ENCODE measurements at places on chromosomes 11 and 22.

- peak; percentile 30 for DNase-seq
Measured at GRCh38 chr11:68659158-68659921, 25.0 kb upstream of the GAL start.

GRCh38 chr11:108223348-108224149 lies 682 bp downstream of the ATM start:
- DNase-seq, result no peak

DNA sequence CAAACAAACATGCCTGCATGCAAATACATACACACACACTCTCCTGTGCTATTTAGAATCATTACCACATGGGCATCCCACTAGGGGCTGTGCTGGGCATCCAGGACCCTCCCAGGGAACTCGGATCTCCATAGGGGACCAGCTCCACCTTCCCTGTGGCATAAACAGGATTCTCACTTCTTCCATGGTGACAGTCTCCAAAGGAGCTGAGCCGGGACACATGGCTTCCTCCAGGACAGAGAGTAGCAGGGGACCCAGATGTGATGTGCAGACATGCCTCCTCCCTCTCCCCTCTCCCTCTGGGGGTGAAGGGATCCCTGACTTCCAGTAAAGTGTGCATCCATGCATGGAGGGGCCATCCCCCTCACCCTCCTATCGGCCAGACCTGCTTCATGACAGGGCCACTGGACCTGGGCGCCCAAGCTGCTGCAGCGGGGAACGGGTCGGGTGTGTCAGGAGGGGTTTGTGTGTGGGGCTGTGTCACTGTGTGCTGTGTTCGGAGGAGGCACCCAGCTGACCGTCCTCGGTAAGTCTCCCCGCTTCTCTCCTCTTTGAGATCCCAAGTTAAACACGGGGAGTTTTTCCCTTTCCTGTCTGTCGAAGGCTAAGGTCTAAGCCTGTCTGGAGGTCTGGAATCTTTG lies 33.4 kb downstream of the IGLL5 start:
- no peak for DNase-seq

DNA sequence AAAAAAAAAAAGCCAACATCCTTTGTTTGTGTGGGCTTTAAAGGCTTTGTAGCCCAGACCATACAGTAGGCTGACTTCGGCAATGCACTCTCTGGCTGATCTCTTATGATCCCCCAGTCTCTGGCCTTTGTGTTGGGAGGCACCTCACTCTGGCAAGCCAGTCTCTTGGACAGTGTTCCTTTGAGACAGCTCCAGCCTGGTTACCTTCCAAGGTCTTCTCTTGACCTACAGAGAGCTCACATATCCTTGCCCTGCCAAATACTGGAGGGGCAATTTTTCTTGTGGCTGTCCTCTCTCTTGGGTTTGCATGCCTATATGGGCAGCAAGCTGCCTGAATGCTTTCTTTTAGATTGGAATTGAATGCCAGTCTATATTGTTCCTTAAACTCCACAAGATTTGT lies 69.8 kb downstream of the SESN3 start:
- no peak for DNase-seq

DNA sequence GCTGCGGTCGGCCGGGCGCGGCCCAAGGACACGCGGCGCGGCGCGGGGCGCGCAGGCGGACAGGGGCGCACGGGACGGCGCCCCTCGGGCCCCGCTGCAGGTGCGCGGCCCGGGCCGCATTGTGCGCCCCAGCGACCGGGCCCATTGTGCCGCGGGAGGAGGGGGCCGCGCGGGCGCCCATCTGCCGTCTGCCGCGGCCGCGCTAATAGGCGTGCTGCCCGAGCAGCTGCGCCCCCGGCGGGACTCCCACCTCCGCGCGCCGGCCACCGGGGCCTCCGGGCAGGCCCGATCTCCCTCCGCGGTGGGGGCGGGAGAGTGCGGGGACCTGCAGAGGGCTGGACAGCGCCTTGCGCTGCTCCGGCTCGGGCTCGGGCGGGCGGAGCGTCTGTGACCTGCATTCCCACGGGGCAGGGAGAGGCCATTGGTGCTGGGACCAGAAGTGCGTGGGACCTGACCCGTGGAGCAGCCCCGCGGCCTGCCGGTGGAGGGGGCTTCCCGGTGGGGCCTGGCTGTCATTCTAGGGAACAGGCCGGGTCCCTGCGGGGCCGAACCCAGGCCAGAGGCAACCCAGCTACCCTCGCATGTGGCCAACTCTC lies 933 bp downstream of the BRSK2 start:
- peak; percentile 33 for DNase-seq

GRCh38 chr11:77548552-77549445 lies 41.0 kb upstream of the AQP11 start:
- DNase-seq, result no peak

GRCh38 chr11:120517801-120518291 lies 6.3 kb downstream of the GRIK4 start:
- DNase-seq, result no peak

GRCh38 chr22:23836692-23837495 lies 1.9 kb downstream of the DERL3 start:
- no peak for DNase-seq

- DNase-seq, result no peak
Measured at GRCh38 chr11:133832096-133832990, 13.0 kb downstream of the SPATA19 start.

DNA sequence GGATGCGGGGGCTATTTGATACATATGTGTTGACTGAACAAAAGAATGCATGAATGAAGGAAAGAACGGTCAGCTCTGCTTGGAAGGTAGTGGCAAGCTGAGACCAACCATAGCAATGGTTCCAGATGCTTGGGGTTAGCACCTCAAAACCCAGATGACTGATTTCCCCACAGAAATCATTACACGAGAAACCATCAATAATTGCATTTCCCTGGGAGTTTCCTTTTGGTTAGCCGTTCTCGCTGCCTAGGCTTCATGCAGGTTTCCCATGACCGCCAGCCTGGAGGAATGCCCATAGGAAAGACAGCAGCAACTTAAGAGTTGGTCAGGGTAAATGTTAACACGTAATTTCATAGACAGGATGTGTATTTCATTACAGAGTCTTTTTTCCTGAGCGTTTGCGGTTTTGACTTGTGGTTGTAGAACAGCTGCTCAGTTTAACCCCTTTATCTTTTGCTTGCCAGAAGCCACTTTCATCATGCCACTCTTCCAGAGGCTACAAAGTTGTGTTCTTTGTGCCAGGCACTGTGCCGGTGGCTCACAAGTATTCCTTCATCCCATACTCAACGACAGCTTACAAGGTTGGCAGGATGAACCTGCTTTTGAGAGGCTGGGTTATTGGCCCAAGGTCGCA lies 2.8 kb downstream of the IL17RA start:
- no peak for DNase-seq

DNA sequence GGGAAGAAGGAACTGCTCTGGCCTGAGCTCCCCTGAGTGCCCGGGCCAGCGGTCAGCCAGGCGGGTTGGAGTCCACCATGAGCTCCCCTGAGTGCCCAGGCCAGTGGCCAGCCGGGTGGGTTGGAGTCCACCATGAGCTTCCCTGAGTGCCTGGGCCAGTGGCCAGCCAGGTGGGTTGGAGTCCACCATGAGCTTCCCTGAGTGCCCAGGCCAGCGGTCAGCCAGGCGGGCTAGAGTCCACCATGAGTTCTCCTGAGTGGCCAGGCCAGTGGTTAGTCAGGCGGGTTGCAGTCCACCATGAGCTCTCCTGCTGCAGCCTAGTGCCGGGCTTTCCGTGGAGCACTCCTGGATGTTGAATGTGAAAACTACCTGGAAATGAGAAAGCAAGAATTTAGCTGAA lies 844.0 kb downstream of the TBC1D22A start:
- no peak for DNase-seq

DNA sequence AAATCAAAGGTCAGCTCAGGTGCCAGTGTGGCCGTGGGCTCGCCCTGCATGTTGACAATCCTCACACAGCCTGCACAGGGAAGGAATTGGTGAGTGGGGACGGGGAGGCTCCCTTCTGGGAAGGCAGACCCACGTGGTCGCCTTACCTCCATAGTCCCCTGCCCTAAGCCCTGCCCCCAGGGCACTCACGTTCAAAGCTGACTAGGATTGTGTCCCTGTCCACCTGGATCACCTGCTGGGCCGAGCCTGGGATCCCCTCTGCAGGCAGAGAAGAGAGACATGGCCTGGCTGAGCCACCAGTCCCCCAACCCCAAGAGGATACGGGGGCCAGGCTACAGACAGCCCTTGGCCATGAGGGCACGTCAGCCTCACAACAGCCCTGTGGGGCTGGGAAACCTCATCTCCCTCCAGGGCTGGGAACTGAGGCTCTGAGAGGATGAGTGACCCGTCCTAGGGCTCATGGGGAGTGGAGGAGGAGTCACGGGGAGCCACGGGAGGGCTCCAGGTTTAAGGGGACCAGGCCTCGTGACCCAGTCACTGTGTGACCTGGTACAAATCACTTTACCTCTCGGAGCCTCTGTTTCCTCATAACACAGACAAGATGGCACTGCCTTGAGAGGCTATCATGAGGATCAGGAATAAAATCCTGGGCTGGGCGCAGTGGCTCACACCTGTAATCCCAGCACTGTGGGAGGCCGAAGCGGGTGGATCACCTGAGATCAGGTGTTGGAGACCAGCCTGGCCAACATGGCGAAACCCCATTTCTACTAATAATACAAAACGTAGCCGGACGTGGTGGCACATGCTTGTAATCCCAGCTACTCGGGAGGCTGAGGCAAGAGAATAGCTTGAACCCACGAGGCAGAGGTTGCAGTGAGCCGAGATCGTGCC lies 12.1 kb upstream of the SF1 start:
- DNase-seq, result no peak

DNA sequence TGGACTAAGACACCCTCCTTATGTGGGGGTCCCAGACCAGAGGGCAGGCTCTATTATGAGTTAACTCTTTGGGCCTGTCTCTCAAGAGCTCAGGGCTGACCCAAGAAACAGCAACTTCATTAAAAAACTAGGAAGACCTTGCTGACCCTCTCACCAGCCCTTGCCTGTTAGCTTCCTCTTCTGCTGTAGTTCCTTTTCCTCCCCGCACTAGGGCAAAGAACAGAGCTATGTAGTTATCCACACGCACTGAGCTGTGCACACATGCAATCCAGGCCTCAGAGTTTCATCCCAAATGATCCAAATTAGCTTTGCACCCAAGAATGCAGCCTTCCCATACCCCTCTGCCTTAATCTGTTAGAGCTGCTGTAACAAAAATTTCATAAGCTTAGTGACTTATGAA lies 539.6 kb upstream of the CADM1 start:
- DNase-seq, result no peak

DNA sequence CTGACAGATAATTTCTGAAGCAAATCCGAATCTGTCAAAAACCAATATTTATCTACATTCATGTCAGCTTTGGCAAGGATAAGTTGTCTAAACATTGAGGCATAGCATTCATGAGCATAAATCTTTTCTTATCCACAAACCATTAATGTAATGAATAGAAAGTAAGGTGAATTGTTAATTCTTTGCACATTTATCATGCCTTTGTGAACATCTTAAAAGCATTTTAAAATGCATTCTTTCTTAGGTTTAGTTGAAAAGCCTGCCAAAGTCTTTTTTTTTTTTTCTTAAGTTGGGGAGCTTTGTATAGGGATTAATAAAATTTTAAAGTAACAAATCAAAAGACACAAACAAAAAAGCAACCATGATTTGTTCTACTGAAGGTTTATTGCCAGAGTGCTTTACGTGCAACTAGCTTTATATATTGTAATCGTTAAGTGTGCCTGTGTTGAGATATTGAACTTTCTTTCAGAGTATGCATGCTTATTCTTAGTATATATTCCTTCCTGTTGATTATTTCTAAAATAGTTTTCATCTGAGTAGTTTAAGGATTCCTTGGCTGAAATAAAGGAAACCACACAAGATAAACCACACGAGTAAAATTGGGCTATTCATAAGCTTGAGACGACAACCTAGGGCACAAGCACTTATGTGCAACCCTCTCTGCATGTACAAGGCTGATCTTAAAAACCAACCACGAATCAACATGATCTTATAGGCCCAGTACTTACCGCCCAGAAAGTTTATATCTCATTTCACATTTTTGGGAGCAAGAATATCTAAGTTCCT lies 1110.9 kb upstream of the CNTN5 start:
- DNase-seq, result no peak

GRCh38 chr11:31810779-31811647 lies at the start of gene PAX6:
TSS of gene PAX6 (minus strand) at chr11:31811322. CDS start at chr11:31806411, 4,911 bp downstream.
- peak; percentile 76 for DNase-seq

DNA sequence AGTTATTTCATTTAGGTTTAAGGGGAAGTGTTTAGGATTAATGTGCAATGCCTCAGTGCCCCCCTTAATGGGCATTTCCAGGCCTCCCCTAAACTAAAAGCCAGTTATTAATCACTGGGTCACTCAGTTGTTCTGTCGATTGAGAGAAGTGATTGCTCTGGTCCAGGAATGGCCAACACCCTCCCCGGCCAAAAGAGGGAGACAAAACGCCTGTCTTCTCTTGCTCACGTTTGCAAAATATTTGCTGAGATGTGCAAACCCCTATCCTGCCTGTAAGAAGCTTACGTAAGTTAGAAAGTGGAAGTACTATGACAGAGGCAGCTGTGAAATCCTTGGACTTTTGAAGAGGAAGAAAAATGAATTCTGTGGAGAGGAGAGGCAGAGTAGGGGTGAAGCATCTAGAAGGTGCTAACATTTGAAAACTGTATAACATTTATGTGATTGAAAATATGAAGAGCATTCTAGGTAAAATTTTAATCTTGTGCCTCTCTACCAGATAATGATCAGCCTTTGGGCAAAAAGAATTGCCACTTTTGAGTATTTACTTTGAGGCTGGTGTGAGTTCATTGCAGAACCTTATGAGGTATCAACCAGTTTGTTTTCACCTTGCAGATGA lies 37.7 kb downstream of the NTM start:
- DNase-seq, result peak; percentile 31

DNA sequence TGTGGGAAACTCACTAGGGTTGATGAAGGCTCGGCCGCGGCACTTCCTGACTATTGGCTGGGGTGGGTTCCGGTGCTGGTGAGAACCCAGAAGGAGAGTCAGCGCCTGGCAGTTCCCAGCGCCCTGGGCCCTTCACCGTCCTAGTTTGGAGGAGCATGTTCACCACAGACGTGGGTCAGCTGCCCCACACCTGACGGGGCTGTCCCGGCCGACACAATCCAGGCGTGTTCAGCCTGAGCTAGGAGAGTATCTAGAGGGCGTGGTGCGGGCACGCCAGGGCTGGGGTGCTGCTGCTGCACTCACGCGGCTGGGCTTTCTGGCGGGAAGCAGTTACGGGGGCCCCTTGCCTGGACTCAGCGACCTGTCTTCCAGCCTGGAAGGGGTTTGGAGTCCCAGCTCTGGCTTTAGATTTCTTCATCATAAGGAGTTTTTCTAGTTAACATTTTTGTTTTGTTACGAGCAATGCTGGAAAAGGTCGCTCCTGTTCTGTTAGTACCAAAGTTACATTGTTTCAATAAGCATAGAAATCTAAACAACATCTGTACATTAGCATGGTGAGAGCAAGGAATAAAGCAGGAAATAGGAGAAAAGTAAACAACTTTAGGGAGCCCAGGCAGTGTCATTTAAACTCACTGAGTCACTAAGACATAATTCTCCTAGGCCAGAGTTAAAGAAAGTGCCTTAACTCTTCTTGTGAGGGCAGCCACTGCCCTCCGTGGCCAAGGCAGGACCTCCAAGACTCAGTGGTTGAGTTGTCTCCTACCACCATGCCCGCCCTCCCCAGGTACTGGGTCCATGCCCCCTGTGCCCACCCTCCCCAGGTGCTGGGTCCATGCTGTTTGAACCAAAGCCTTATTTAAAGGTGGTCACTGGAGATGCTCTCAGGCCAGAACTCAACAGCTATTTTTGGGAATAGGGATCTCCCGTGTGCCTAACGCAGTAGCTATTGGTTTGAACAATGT lies 12.1 kb upstream of the ADORA2A start:
- no peak for DNase-seq

GRCh38 chr22:24594569-24595120 lies 1.8 kb upstream of the LRRC75B start:
- DNase-seq, result no peak

- DNase-seq, result peak; percentile 86
Measured at GRCh38 chr22:33302049-33302545, 243.9 kb upstream of the SYN3 start.

GRCh38 chr22:47218671-47219070 lies 456.2 kb downstream of the TBC1D22A start:
- DNase-seq, result no peak
